ENCODE measurements at places on chromosomes 2 and 18. TPM values are rescaled to one million over a fixed set of nuclear protein-coding genes. Genes with fewer than 3 reads are reported as not detected.

Gene PSTPIP2
- 9.1 TPM for total RNA-seq

Gene OTX1
- total RNA-seq = not detected

Gene IL18RAP
- not detected for total RNA-seq

Gene SCYGR4
- not detected for total RNA-seq

Gene ARHGAP15
- total RNA-seq = not detected

Gene DTNA
- 32.9 TPM for total RNA-seq

Gene MMADHC
- 125 TPM for total RNA-seq

Gene CYS1
- 3.7 TPM for total RNA-seq

Gene LCT
- total RNA-seq = not detected

Gene CLEC4F
- total RNA-seq = not detected

GRCh38 chr2:177254433-177255226 lies 9.9 kb downstream of the NFE2L2 start:
- H3K4me3 ChIP-seq = no peak overlapping the region
- H3K4me1 ChIP-seq = peaks cover 22% of the 10 kb centered on the region
- peaks cover 3% of the 10 kb centered on the region for H3K36me3 ChIP-seq
- H3K27ac ChIP-seq = peak overlapping the region; percentile 7
- no peak for DNase-seq

DNA sequence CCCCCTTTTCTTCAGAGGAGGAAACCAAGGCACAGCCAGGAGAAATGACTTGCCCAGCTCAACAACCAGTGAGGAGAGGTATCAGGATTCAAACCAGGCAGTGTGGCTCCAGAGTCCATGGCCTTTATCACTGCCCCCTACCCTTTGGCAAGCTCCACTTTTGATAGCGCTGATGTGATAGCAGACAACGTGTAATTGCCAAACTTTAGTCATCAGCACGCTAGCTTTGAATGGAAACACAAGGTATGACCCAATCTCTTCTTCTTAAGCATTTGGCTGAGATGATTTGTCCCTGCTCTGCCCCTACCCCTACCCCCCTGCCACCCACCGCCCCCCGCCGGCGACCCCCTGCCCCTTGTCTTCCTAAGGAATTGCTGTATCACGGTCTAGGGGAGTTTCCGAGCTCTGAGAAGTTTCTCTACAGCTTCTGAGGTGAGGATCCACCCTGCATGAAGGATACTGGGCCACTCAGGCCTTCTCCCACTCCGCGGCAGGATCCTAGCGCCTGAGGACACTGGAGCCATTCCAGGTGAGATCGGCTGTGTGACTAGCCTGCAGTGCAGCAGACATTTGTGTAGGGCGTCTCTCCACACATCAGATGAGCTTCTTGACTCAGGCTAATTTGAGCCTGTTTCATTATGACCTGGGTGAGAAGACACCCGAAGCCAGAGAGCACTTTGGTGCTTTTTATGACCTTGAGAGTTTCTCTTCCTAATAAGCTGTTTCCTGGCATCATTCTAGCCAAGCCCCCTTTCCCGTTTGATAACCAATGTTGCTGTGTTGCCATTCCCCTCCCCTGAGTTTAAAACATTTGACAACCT lies 75.1 kb upstream of the MAP4K4 start:
- H3K27ac ChIP-seq = no peak overlapping the region
- no peaks in the 10 kb centered on the region for H3K27me3 ChIP-seq
- H3K4me1 ChIP-seq = peaks cover 7% of the 10 kb centered on the region
- H3K4me3 ChIP-seq = no peak overlapping the region

GRCh38 chr2:219638217-219638947 lies 11.0 kb downstream of the SLC4A3 start:
- peaks cover 4% of the 10 kb centered on the region for H3K36me3 ChIP-seq
- no peak overlapping the region for H3K27ac ChIP-seq
- H3K4me3 ChIP-seq = no peak overlapping the region
- peaks cover 5% of the 10 kb centered on the region for H3K4me1 ChIP-seq
- no peak for DNase-seq
- no peaks in the 10 kb centered on the region for H3K27me3 ChIP-seq

DNA sequence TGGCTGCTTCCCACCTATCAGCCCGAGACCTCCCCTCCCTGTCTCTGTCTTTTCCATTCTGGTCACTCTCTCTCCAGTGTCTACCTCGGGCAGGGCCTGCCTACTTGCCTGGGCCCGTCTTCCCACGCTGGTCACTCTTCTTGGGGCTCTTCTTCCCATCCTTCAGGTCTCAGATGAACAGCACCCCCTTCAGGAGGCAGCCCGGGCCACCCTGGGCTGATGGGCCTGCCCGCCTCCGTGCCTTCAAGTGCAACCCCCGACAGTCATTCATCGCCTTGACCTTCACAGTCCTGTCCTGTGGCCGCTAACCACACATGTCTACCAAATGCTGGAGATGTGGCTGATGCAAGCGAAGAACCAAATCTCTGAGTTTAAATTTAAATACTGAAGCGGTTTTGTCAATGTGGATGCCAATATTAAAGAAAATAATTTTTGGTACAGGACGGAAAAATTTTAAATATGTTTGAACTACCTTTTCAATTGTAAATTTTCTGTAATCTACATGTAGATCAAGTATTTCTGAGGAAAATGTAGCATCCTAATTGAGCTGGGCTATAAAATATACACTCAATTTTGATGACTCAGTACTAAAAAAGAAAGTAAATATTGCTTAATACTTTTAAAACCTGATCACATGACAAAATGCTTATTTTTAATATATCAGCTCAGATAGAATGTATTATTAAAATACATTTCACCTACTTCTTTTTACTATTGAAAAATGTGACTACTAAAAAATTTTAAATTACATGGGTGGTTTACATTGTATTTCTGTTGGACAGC lies 96.4 kb downstream of the LAMA1 start:
- H3K4me3 ChIP-seq = no peak overlapping the region
- H3K27ac ChIP-seq = no peak overlapping the region
- no peaks in the 10 kb centered on the region for H3K36me3 ChIP-seq
- H3K27me3 ChIP-seq = no peaks in the 10 kb centered on the region

GRCh38 chr2:218889937-218890336 lies 9.3 kb downstream of the WNT10A start:
- H3K27me3 ChIP-seq = peaks cover 78% of the 10 kb centered on the region
- H3K4me1 ChIP-seq = peaks cover 3% of the 10 kb centered on the region
- no peak overlapping the region for H3K27ac ChIP-seq

GRCh38 chr18:38792731-38793130 lies 1227.1 kb upstream of the CELF4 start:
- H3K4me1 ChIP-seq = no peaks in the 10 kb centered on the region
- H3K27me3 ChIP-seq = no peaks in the 10 kb centered on the region
- H3K36me3 ChIP-seq = no peaks in the 10 kb centered on the region
- DNase-seq = no peak

DNA sequence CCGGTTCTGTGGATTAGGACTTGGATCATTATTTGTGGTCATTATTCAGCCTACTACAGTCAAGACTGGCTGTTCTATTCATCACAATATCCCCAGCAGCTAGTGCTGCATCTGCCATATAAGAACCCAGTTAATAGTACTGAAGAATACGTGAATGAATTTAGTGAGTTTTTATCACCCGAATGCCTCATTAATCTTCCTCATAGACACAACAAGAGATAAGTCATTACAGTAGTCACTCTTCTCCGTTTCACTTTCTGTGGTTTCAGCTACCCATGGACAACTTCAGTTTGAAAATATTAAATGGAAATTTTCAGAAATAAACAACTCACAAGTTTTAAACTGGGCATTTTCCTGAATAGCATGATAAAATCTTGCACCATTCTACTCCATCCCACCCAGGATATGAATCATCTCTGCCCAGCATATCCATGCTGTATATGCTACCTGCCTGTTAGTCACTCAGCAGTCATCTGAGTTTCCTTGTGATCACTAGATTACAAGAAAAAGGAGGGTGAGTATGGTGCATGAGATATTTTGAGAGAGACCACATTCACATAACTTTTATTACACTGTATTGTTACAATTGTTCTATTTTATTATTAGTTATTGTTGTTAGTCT lies 363.7 kb upstream of the CHAC2 start:
- H3K4me3 ChIP-seq = no peak overlapping the region
- peak; percentile 77 for DNase-seq
- H3K4me1 ChIP-seq = peaks cover 3% of the 10 kb centered on the region

GRCh38 chr2:226376516-226377180 lies 423.0 kb downstream of the IRS1 start:
- no peak for DNase-seq
- H3K4me3 ChIP-seq = no peak overlapping the region
- H3K36me3 ChIP-seq = no peaks in the 10 kb centered on the region

- H3K4me3 ChIP-seq = no peak overlapping the region
- DNase-seq = no peak
- H3K27ac ChIP-seq = no peak overlapping the region
Measured at GRCh38 chr2:130853391-130853790, 16.7 kb downstream of the ARHGEF4 start.

DNA sequence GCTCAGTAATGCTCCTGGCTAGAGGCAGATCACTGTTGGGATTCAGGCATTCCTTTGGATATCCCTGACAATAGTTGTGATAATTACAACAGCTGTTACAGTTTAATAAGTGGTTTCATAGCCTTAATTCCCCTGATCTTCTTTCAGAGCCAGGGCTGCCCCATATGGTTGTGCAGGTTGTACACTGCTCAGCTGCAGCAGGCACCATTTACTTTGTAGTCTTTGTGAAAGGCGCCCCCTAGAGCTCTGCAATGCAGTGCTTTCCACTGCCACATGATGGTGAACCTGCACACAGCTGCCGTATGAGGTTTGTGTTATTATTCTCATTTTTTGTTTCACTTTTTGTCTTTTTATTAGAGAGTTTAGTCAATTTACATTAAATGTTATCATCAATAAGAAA lies 239.1 kb downstream of the KCNS3 start:
- no peak overlapping the region for H3K27ac ChIP-seq
- H3K4me3 ChIP-seq = no peak overlapping the region
- peaks cover 2% of the 10 kb centered on the region for H3K27me3 ChIP-seq
- no peaks in the 10 kb centered on the region for H3K36me3 ChIP-seq

GRCh38 chr18:28485210-28485801 lies 308.4 kb upstream of the CDH2 start:
- no peaks in the 10 kb centered on the region for H3K36me3 ChIP-seq
- no peaks in the 10 kb centered on the region for H3K4me1 ChIP-seq

- no peaks in the 10 kb centered on the region for H3K27me3 ChIP-seq
- no peak overlapping the region for H3K27ac ChIP-seq
- no peaks in the 10 kb centered on the region for H3K4me1 ChIP-seq
- peaks cover 3% of the 10 kb centered on the region for H3K36me3 ChIP-seq
Measured at GRCh38 chr2:174581491-174581890, 16.1 kb downstream of the WIPF1 start.

- peaks cover 4% of the 10 kb centered on the region for H3K36me3 ChIP-seq
- H3K27me3 ChIP-seq = no peaks in the 10 kb centered on the region
- peak overlapping the region; percentile 37 for H3K27ac ChIP-seq
- H3K4me1 ChIP-seq = peaks cover 9% of the 10 kb centered on the region
- no peak overlapping the region for H3K4me3 ChIP-seq
Measured at GRCh38 chr2:152761214-152761613, 42.8 kb downstream of the ARL6IP6 start.

GRCh38 chr18:78640246-78640995 lies 339.2 kb upstream of the SALL3 start:
- no peaks in the 10 kb centered on the region for H3K36me3 ChIP-seq
- H3K4me1 ChIP-seq = no peaks in the 10 kb centered on the region
- DNase-seq = no peak
- H3K27ac ChIP-seq = no peak overlapping the region

- no peak overlapping the region for H3K4me3 ChIP-seq
- H3K27ac ChIP-seq = no peak overlapping the region
- DNase-seq = no peak
- H3K4me1 ChIP-seq = no peaks in the 10 kb centered on the region
- H3K36me3 ChIP-seq = no peaks in the 10 kb centered on the region
- no peaks in the 10 kb centered on the region for H3K27me3 ChIP-seq
Measured at GRCh38 chr2:232242316-232242715, 136.2 kb upstream of the ALPP start.

DNA sequence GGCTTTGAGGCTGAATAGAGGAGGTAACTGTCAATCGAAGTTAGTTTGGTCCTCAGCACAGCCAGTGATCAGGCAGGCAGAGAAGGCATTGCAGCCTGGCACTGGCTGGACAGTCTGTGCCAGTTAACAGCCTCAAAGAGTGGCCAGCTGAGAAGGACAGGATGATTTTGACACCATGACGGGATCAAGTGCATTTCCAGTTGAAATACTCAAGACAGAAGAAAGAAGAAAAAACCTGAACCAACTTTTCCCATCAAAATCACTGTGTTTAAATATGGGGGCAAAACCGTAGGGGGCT lies 96.7 kb upstream of the ZCCHC2 start:
- H3K27me3 ChIP-seq = peaks cover 6% of the 10 kb centered on the region
- H3K36me3 ChIP-seq = no peaks in the 10 kb centered on the region
- H3K4me3 ChIP-seq = no peak overlapping the region

- H3K27ac ChIP-seq = no peak overlapping the region
- peak; percentile 46 for DNase-seq
- H3K4me1 ChIP-seq = peaks cover 7% of the 10 kb centered on the region
- no peaks in the 10 kb centered on the region for H3K36me3 ChIP-seq
Measured at GRCh38 chr2:98134172-98135005, 47.4 kb downstream of the VWA3B start.

DNA sequence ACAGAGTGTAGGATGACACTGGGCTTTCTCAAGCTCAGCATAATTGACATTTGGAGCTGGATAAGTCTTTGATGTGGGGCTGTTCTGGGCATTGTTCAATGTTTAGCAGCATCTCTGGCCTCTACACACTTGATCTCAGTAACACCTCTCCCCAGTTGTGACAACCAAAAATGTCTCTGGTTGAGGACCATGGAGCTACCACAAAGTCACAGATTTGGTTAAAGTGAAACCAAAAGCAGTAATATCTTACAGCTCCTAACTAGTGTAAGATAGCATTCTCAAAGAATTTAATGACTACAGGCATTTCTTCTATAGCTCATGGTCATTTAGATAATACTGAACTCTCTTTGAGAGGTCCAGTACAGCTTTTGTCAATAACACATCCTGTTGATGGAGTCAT lies 23.4 kb upstream of the PAX3 start:
- DNase-seq = no peak
- H3K27ac ChIP-seq = no peak overlapping the region
- no peak overlapping the region for H3K4me3 ChIP-seq
- peaks cover 5% of the 10 kb centered on the region for H3K4me1 ChIP-seq
- H3K36me3 ChIP-seq = no peaks in the 10 kb centered on the region

- H3K4me3 ChIP-seq = peak overlapping the region; percentile 63
- DNase-seq = no peak
- H3K4me1 ChIP-seq = peaks cover 50% of the 10 kb centered on the region
- no peak overlapping the region for H3K27ac ChIP-seq
- peaks cover 45% of the 10 kb centered on the region for H3K27me3 ChIP-seq
- no peaks in the 10 kb centered on the region for H3K36me3 ChIP-seq
Measured at GRCh38 chr2:172101821-172102390, 794 bp downstream of the DLX2 start.

DNA sequence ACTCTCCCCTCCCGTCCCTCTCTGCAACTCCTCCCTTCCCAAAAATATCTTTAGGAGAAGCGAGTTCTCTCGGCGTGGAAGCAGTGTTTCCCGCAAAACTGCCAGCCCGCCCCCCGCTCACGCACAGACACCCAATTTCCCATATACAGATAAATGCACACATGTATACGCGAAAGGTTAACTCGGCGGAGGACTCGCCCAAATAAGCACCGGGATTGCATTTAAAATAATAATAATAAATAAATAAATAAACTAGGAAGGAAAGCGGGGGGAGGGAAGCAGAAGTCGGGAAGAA lies 70.0 kb upstream of the PSMD14 start:
- no peaks in the 10 kb centered on the region for H3K36me3 ChIP-seq
- H3K27ac ChIP-seq = no peak overlapping the region
- peaks cover 5% of the 10 kb centered on the region for H3K4me1 ChIP-seq
- H3K27me3 ChIP-seq = no peaks in the 10 kb centered on the region

- peaks cover 22% of the 10 kb centered on the region for H3K4me1 ChIP-seq
- H3K27me3 ChIP-seq = no peaks in the 10 kb centered on the region
- no peak overlapping the region for H3K27ac ChIP-seq
- H3K36me3 ChIP-seq = no peaks in the 10 kb centered on the region
Measured at GRCh38 chr2:20093263-20094141, 42.1 kb upstream of the LAPTM4A start.

- H3K36me3 ChIP-seq = no peaks in the 10 kb centered on the region
- H3K27ac ChIP-seq = no peak overlapping the region
- H3K4me1 ChIP-seq = no peaks in the 10 kb centered on the region
- H3K27me3 ChIP-seq = no peaks in the 10 kb centered on the region
Measured at GRCh38 chr2:83481436-83481835, 977.6 kb downstream of the SUCLG1 start.
